NCI-H187 (cell line): ENCODE measurements at places on chromosomes 5 and 9.

DNA sequence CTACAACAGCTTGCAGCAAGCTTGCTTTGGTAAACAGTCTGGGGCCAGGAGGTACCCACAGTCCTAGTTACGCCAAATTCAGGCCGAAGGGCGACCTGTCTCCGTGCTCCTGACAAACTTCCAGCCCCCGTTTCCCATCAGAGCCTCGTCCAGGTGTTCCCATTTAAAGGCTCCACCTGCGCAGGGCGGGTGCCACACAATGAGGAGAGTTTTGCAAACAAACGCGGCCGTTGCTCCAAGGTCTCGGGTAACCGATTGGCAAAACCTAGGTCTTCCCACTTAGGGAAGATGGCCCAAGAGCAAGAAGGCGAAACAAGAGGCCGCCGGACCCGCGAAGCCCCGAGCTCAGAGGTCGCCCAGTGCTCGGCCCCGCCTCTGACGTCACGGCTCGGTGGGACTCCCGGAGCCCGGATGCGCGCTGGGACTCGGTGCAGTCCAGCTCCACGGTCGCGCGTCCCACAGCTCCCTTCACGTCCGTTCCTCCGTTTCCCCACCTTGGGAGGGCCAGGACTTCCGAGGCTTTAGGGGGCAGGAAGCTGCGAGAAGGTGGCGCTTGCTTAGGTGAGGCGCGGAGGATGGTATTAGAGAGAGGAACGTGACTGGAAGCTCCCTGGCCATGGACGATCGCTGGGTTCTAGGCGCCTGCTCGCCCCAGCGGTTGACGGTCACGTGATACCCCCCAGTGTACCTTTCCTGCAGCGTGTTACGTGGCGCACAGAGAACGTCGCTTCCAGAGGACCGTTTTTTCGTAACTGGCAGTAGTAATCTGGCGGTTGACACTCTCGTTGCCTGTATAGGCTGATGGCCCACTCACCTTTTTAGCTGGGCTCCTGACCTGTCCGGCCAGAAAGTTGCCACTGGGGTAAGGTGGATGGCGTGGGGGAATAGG, 41.8 kb upstream of the KDM4C start:
- peak; percentile 18 for DNase-seq

DNA sequence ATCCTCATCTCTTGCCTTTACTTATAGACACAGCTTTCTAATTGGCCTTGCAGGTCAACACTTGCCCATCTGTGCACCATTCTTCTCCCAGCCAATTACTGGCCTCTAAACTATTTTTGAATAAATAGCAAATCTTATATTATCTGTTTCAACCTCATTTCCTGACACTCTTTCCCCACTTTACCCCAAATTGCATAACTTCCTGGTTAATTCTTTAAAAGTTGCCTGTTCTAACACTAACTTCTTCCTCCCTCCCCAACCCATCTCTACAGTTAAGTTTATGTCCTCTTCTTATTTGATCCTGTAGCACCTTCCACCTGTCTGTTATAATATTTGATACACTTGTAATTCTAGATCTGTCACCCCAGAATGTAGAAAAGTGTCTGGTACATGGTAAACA, 372.1 kb downstream of the PDE4D start:
- no peak for DNase-seq

DNA sequence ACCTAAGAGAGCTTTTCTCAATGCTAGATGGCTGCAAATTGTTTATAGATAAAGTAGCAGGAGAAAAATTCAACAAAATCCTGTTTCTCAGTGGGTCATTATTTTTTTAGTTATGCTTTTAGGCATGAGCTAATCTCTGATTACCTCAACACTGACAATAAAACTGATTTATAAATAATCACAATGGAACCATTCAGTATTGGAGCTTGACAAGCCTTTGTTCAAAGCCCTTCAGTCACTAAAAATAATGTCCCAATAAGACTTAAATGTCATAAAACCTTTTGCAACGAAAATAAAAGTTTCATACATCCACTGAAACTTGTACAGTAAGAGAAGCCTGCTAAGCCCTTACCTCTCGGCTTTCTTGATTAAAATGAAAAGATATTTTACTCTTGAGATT, 27.2 kb downstream of the PTPDC1 start:
- no peak for DNase-seq

- DNase-seq: peak; percentile 35
These were observed 117.7 kb downstream of the SLC12A2 start for GRCh38 chr5:128201065-128201926.

DNA sequence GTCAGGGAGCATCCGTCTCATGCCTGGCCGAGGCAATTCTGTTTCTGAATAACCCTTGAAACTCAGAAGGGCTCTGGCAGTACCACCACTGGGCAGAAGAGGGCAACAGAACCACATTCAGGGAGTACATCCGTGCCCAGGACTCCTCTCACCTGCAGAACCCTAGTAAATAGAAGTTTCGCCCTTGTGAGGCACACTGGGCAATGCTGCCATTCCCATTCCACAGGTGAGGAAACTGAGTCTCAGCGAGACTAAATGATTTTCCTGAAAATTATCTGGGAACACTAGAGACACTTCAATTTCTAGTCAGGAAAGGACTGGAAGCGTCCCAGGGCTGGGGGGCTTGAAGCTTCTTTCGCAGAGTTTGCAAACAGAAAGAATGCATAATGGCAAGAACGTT, 74.7 kb downstream of the FGF1 start:
- no peak for DNase-seq

GRCh38 chr9:137564817-137565411, 13.2 kb downstream of the MRPL41 start:
- DNase-seq: no peak

DNA sequence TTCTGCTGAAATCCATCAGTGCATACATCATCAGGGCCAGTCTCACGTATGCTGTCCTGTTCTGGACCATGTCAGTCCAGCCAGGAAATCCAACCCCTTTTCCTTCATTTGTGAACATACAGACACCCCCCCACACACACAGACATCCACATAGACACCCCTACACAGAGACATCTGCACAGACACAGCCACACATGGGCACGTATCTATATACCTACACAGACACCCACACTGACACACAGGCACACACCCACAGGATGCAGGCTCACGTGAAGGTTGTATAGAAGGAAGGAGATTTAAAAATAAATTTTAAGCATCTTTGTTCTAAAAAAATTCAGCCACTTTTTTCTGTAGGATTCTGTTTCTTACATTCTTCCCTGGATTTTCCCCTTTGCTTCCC, 325.6 kb downstream of the SLIT3 start:
- DNase-seq: no peak

DNA sequence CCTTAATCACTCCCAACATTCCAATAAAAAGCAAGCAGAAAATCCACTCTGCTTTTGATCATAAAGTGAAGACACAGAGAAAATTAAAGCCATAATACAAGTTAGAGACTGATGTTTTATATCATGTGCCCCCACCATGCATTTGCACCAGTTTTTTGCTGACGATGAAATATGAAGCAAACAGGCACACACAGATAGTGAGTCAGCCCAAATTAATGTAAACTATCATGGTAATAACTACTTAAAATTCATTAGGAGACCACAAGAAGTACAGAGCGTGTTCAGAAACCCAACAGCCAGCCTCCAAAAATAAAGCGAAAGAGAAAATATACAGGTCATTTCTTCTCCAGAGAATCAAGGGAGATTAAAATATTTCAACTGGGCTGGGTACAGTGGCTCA, 46.4 kb upstream of the KDM4C start:
- no peak for DNase-seq

GRCh38 chr9:126036881-126037291, 289.7 kb downstream of the PBX3 start:
- DNase-seq: no peak
